T-cell (primary cell): ENCODE measurements at places on chromosomes 13 and 19.

GRCh38 chr13:94952787-94953186 is 240.4 kb upstream of the SOX21 start:
- DNase-seq, result no peak

DNA sequence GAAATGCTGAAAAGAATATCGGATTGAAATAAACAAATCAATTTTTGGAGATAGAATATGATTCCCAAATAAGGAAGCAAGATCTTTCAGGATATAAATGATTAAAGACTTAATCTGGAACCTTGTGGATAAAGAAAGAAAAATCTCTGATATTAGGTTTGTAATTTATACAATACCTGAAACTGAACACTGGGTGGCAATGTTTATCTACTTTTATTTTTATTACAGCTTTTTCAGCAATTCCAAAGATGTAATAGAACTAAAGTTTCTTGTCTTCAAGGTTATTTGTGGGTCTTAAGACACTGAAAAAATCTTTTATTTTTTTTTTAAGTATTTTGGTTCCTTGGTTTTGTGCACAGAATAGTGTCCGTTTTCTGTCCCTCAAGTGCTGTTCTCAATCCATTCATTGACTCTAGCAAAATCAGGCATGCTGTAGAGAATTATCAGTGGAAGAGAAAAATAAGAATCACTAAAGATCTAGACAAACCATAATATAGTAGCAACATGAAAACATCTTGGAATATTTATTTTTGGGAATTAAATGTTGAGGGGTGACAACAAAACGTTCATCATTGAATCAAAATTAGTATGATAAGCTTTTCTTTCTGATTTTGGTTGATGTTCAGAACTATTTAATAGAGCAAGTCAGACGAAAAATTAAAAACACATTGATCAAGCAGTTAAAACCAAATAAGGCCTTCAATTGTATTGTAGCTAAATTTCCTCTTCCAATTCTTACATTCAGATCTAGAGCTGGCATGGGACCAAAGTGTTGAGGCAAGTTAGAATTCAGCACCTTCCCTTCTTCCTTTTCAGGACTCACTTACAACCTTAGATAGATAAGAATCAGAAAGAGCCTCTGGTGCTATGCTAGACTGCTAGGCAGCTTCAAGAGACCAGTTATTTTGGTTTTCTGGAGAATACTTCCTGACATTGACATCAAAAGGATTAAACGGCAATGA is 704.4 kb upstream of the PCDH20 start:
- DNase-seq, result no peak

DNA sequence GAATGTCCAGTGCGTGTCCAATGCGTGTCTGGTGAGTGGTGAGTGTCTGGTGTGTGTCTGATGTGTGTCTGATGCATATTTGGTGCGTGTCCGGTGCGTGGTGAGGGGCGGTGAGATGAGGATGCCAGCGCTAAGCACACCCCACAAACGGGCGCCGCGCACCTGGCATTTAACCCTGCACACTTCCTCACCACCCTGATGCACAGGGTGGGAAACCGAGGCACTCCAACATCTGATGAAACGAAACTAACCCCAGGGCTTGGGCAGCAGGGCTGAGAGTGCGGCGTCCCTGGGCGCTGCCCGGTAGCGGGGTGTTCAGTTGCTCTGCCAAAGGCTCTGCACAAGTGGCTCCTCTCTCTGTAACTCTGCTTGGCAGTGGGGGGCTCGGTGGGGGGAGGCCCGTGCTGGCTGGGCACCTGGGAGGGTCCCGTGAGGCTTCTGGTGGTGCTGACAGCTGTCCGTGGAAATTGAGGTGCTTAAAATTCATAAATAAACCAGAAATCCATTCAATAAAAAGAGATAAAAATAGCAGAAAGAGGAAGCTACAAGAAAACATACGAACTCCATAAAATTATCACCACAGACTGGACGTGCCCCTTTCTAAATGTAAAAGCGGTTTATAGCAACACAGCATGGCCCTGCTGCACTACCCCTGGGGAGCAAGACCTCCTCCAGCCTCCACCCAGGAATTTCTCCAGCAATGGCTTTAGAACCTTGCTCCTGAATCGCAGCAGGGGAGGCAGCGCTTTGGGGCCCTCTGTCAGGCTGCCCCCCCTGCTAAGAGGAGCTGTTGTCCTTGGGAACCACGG is 76.0 kb downstream of the RASA3 start:
- DNase-seq, result no peak

GRCh38 chr13:43773602-43774001 is 13.2 kb downstream of the ENOX1 start:
- no peak for DNase-seq

DNA sequence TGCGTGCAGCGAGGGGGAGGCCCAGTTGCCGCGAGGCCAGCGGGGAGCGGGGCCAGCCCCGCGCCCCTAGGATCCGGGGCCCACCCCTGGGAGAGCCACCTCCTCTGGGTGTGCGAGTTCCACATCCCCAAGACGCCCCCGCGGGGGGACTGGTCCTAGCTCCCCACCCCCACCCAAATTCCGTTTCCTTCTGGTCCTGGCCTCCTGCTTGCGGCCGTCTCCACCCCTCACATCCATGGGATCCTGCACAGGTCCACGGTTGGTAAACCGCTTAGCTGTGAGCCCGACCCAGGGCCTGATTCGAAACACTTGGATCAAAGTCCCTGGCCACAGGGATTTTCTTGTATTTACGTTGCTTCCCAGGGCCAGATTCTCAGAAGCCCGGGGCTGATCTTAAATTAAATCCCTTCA is 324 bp upstream of the FBXO17 start:
- DNase-seq, result no peak

DNA sequence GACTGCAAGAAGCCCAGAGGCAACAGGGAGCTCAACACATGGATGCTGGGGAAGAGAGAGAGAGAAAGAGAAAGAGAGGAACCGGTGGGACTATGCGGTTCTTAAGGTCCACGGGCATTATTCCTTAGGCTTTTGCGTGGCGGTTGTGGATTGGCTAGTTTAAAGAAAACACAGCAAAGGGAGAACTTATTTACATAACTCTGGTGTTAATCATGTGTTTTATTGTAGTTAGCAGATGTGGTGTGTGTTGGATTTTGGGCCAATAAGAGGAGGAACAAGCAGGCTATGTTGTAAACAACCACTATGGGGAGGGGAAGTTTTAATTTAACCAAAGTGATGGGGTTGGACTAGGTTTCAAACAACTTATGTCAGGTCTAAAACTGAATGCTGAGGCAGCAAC is 275.3 kb upstream of the KLF12 start:
- DNase-seq, result no peak

- no peak for DNase-seq
Observed at GRCh38 chr19:4499855-4500254, 18.4 kb downstream of the PLIN4 start.

GRCh38 chr19:28294395-28294794 is 918.6 kb downstream of the UQCRFS1 start:
- no peak for DNase-seq

GRCh38 chr13:57825066-57825465 is 193.5 kb downstream of the PCDH17 start:
- DNase-seq, result no peak

DNA sequence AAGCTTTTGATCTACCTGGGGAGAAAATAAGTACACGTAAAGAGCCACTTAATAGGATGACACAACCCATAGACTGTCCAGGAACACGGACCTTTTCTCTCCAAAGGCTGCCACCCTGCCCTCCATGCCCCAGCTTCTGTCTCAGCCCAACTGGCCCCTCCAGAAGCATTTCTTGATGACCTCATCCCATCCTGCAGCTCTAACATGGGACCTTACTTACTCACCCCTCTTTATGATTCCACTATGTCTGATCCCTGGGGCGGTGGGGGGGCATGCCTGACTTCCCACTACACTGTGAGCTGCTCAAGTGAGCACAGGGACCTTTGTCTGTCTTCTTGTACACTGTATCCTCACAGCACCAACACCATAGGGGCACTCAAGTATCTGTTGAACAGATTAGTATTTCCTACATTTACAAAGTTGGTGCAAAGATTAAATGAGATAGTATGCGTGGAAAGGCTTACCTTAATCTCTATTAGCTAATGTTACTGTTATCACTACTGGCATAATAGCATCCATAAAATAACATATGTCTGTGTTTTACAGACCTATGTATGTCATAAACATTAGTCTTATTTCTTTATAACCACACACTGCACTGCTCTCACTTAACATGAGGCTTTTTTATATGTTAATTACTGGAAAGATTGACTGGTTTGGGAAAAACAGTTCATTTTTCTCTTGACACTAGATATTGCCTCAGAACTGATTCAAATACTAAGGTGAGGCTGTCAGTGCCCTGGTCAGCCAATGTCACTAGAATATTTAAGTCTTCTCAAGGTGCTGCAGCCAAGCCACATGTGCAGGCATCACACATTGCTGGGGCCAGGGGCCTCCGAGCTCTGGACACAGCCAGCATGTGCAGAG is 100.9 kb downstream of the FOXO1 start:
- no peak for DNase-seq
